ENCODE measurements at places on chromosomes 3 and 15.

DNA sequence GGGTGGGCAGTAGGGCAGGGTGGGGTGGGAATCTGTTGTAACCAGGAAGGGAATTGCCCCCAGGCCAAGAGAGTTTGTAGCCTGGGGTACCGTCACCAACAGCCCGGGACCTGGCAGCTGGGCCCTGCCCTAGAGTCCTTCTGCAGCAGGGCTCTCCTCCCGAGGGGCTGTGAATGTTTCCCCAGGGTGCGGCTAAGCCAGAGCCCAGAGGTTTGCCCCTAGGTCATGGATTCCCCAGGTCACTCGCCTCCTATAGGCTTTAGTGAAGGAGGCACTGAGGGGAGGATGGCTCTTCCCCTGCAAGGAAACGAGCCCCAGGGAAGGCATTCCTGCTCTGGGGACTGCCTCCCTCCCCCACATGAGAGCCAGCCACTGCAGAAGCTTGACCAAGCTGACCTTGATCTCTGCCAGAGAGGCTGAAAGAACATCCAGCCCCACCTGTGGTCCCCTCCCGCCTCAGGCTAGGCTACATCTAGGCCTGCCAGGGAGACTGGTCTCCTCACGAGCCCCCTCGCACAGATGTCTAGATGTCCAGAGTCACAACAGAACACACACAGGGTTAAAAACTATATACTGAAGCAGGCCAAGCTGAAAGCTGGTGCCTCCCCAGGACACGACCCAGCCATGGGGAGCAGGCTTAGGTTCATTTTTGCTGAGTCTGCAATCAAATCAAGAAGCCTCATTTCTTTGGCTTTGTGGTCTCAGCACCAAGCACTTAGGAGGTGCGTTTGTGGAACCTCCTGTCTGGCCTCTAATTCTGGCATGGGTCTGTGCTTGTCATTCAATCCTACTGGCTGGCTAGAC is 69.1 kb upstream of the TAMM41 start:
- no peak for DNase-seq

DNA sequence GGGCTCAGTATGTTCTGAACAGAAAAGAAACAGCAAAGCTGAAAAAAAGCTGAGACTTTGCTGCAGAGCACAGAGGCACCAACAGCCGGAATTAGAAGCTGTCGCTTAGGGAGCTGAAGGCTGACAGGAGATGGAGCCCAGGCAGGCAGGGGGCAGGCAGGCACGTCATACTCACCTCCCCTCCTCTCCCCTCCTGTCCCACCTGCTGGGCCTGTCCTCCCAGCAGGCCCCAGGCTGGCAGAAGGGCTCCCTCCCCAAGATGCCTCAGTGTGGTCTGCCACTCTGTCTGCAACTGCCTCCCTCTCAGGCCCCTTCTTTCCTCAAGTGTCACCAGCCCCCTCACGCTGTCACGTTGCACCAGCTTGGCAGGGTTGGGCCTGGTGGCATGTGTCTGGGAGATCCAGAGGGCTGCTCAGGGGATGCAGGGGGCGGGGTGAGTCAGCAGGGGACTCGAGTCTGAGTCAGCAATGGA is 3.2 kb upstream of the ANKRD63 start:
- DNase-seq: no peak

- DNase-seq: no peak
Measured at GRCh38 chr15:37586976-37587375, 347.5 kb upstream of the TMCO5A start.

DNA sequence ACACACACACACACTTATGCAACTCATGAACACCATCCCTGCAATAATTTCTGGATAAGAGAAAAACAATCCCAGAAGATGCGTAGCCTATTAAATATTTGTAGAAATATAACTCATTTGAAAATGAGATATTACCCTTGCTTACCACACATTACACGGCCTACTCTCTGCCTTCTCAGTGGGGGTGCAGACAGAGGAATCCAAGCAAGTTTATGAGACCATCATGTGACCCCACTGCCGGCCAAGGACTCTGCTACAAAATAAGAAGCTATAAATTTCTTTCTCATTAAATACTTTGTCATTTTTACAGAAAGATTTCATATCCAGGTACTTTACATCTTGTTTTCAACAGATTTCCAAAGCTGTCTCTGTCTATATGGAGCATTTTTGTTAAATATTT is 286.3 kb downstream of the ZNF385D start:
- DNase-seq: no peak

DNA sequence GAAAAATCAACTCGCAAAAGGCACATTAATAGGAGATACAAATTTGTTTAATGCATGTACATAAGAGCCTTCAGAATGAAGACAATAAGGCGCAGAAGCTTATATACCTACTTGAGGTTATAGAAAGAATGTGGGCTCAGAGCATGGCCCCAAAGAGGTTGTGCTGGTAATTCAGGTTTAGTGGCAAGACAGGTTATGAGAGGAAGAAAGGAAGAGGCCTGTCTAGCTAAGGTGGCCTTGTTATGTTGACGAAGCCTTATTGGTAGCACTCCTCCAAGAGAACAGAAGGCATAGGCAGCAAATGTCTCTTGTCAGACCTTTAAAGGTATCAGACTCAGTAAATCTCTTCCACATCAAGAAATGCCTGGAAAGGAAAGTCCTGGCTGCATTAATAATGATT is 290.8 kb downstream of the MCTP2 start:
- no peak for DNase-seq

DNA sequence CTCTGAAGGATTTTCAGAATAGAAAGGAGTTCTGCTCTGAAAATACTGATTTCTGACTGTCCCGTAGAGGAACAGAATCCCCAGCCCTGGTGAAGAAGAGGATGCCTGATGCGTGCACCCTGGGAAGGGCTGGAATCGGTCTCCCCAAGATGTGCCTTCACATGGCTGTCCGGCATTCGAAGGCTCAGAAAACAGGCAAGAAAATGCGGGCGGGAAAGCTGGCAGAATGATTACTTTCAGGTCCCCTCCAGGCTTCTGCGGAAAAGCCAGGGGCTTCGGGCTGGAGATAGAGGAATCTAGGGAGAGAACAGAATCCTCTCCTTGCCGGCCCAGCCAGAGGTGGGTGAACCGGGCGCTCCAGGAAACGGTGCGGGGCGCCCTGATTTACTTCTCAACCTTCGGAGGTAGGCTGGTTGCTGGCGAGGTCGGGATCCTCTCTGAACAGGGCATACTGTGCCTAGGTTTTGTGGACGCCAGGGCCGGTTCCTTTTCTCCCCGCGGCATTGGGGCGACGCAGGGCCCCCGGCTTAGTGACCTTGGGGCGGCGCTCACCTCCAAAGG is 2.5 kb downstream of the FOXL2NB start:
- DNase-seq: no peak

GRCh38 chr15:57580428-57580827 is 11.3 kb upstream of the MYZAP start:
- DNase-seq: no peak

GRCh38 chr15:74259292-74259648 is 23.1 kb downstream of the CCDC33 start:
- DNase-seq: no peak

- peak; percentile 33 for DNase-seq
Measured at GRCh38 chr15:57561041-57561711, 30.5 kb upstream of the MYZAP start.

- no peak for DNase-seq
Measured at GRCh38 chr3:45655906-45656305, 33.3 kb upstream of the SACM1L start.

- DNase-seq: no peak
Measured at GRCh38 chr3:29525254-29525881, 244.5 kb downstream of the RBMS3 start.

- no peak for DNase-seq
Measured at GRCh38 chr15:51830276-51830806, 888 bp downstream of the TMOD3 start.

DNA sequence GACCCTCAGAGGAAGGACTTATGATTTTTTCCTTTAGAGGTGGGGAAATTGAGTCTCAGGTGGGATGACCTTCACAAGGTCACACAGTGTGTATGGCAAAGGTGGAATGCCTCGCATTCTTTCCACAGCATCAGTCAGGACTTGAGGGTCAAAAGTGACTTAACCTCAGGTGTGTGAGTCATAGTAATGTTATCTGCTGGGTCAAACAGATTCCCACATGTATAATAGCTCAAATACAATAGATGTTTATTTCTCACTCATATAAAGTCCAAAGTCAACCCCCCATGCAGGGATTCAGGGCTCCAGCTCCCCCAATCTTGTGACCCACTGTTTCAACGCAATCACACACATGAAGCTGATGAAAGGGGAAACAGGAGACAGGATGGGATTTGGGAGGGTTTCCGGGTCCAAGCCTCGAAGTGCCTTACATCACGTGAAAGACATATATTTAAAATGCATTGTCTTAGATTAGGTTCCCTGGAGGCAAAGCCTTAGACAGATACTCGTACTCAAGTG is 34.0 kb upstream of the CCDC174 start:
- DNase-seq: no peak

GRCh38 chr3:49718858-49719213 is 648 bp downstream of the AMIGO3 start:
- no peak for DNase-seq

GRCh38 chr3:141261472-141262307 is 30.1 kb downstream of the PXYLP1 start:
- no peak for DNase-seq

- peak; percentile 30 for DNase-seq
Measured at GRCh38 chr3:65785065-65785645, 253.6 kb downstream of the MAGI1 start.

DNA sequence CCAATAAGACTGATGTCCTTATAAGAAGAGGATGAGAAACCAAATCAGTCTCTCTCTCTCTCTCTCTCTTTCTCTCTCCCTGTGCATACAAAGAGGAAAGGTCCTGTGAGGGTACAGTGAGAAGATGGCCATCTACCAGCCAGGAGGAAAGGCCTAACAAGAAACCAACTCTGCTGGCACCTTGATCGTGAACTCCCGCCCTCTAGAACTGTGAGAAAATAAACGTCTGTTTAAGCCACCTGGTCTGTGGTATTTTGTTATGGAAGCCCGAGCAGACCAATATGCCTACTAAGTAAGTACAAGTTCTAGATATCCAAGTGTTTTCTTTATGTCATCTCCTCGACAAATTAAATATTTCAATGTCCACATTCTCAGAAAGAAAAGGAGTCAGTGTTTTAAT is 44.9 kb upstream of the TMC3 start:
- DNase-seq: no peak

DNA sequence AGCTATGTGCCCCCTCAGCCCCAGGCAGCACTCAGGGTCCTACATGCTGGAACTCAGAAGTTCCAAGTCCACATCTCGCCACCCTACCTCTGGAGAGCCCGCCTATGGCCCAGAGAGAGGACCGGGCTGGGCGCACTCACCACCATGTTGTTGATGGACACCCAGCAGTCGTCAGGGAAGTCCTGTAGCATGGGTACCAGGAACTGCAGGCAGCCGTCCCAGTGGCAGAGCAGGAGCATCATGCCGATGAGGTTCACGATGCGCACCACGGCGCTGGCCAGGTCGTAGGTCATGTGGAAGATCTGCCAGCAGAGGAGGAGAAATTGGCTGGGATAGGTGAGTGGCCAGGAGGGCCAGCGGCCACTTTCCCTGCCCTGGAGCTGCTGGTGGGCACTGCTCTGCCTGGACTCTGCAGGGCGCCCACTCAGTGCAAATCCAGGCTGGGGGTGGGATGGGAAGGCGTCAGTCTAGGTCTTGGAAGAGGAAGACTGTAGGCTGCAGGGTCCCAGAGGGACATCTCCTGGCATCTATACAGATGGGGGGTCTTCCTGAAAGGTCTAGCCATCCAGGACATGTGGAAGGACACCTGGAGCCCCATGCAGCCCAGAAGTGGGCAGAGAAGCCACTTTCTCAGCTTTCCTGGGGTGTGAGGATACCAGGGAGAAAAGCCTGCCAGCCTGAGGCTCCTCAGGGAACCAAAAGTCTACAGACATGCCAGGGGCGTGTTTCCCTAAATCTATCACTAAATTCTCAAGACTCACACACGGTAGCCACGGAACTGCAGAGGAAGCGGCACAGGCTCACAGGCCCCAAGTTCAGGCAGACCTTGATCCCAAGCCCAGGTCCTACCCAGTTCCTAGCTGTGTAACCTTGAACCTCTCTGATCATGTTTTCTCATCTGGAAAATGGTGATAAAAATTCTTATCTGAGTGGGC is 36.5 kb downstream of the HCN4 start:
- DNase-seq: no peak

DNA sequence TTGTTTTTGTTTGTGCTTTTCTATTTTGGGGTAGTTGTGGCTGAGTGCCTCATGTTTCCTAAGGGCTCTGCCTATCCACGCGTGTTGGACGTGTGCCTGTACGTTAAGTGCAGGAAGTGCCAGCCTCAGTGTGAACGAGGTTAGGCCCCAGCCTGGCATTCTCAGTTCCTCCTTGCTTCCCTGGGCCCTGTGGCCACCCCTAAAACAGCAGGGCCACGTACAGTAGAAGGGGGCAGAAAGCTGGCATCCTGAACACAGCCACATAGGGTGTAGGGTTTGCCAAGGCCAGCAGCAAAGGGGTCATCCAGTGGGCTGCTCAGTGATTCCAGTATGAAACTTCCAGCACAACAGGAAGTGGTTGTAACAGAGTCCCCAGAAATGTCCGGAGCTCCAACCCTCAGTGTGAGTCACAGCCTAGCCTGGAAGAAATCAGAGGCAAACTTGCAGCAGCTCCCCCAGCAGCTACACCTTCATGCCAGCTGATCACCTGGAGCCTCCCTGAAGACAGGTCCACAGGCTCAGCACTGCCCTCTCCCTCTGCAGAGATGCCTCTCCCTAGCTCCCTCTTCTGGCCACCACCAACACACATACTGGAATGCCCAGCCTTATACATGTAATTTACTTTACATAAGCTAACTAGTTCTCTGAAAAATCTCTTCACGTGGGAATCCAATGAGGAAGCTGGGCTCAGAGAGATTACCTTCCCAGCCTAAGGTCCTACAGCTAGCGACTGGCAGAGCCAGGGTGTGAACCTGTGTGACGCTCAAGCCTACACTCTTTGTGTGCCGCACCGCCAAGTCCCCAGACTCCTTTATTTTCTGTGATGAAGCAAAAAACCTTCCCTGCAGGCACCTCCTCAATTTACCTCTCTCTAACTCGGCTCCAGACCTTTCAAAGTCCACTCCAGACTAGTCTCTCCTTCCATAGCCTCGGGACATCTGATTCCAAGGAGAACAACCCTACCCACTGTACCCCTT is 26.6 kb downstream of the ILDR1 start:
- peak; percentile 53 for DNase-seq

- DNase-seq: no peak
Measured at GRCh38 chr15:61681676-61682075, 378.6 kb downstream of the VPS13C start.

DNA sequence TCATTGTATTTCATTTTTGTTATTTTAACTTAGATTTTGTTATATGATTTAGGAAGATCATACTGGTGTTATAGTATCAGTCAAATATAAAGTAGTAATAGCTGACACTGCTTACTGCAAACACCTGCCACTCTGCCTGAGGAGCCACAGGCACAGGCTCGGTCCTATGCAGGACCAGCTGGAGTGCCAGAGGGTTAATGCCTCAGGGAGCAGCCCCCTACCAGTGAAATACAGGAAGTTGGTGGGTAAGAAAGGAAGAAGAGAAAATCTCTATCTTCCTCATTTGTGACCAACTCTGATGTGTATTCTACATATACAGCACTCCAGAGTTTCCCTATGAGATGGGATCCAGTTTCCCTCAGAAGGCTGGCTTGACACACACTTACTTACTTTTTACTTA is 593.3 kb downstream of the UNC13C start:
- DNase-seq: no peak
